ENCODE measurements at places on chromosomes 4 and X.
A peak's percentile ranks its signal among the peaks of the same experiment; 100 is the strongest.

- no peak for DNase-seq
These were observed 98.7 kb upstream of the KIT start for GRCh38 chr4:54558889-54559677.

DNA sequence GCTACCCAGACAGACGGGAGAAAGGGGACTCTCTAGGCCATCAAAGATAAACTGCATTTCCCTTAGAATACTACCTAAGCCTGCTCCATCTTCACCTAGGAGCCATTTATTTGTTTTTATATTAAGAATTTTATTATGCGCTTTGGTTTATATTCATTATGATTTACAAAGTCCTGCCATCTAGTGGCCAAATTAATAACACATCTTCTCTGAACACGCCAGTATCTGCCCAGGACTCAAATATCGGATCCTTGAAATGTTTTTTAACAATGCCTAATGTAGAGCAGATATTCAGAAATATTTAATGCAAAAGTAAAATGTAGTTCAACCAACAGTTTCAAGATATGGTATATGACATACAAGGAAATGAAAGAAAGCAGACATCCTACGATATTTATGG, 20.8 kb upstream of the PRPS2 start:
- DNase-seq, result no peak

DNA sequence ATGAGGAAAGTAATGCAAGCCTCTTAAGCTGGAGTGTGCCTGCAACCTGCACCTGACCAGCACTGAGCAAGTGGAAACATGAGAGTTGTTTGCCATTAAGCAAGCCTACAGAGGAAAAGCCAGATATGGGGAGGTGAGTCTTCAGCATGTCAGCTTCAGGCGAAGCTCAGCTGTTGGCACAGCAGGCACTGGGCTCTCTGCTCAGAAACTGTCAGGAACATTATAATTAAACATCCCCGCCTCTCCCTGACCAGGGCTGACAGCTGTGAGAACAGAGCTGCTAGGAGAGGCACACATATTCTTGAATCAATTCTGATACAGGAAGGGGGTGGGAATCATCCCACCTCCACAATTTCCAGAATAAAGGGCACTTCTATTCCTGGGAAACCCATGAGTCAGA, 19.0 kb upstream of the DCX start:
- no peak for DNase-seq

GRCh38 chrX:9885150-9885549, 82.0 kb upstream of the CLDN34 start:
- peak; percentile 23 for DNase-seq

DNA sequence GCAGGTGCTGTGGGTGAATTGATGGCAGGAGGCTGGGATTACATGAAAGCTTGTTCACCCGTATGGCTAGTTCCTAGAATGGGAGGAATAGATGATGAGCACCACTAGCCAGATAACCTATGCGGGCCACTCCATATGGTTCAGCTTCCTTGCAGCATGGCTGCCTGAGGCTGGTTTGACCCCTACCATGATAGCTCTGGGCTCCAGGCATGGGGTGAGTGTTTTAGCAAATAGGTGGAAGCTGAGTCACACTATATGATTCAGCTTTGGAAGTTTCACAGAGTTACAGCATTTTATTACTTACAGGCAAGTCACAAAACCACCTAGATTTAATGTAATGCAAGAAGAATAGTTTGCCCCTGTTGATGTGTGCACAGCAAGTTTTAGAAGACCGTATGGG, 603.2 kb downstream of the STIM2 start:
- no peak for DNase-seq

- DNase-seq, result no peak
These were observed 242.4 kb downstream of the NDST4 start for GRCh38 chr4:114870987-114871386.

GRCh38 chr4:169620880-169621248, 486 bp downstream of the CLCN3 start:
- peak; percentile 13 for DNase-seq

DNA sequence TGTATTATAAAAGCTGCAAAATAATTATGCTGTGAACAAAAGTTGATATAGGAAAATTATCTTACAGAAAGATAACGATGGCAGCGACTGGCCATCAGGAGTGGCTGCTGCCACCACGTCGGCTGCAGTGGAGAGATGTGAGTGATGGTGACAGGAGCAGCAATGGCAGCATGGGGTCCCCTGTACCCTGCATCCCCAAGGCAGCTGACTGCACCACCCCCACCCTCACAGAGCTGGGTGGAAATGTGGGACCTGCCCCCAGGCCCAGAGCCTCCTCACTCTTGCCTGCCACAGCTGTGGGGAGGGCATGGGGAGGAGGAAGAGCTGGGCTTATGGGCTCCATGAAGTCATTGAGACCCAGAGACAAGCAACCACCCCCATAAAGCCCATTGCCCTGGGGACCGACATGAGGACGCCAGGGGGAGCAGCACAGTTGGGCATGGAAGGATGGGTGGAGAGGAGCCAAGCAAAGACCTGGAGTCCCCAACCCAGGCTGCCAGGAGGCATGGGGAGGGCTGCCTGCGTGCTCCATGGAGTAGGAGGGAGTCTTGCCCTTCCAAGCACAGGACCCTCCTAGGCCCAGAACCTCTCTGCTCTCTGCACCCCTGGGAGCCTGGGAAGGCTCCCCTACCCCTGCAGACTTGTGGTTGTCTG, 1090.5 kb downstream of the PCDH18 start:
- DNase-seq, result no peak

DNA sequence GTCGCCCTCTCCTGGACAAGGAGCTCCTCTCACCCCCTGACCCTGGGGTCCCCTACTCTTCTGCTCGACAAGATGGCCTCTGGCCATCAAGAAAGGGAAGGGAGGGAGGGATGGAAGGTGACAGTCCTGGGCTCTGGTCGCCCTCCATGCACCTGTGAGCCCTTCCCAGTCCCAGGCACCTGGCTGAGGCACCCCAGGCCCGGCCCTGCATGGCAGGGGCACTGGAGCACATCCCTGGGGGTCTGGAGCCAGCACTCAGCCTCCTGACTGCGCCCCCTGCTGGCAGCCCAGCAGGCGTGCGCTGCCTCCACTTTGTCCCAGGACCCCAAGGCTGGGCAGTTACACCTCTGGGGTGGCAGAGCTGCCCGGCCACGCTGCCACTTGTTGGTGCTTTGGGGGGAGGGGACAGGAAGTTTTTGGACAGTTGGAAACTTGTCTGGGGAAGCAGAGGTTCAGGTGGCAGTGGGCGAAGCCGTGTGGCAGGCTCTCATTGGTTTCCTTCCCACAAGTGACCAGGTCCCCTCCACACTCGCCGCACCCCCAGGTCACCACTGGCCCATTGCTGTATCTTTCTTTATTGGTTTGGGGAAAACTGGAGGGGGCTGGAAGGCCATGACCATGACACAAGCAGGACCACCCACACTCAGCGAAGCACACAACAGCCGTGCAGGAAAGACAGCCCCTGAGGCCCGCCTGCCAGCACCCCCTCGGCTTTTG, 4.3 kb downstream of the PNCK start:
- no peak for DNase-seq

- peak; percentile 19 for DNase-seq
These were observed 126.5 kb downstream of the ADGRA3 start for GRCh38 chr4:22389240-22389870.

GRCh38 chr4:156169011-156169410, 215.3 kb upstream of the CTSO start:
- peak; percentile 39 for DNase-seq

All from NCI-H1092 (cell line).